Fibroblast of lung (primary cell): ENCODE measurements at places on chromosomes 3 and 15. TPM values are rescaled to one million over a fixed set of nuclear protein-coding genes. Genes with fewer than 3 reads are reported as not detected.

Gene TMEM108
- polyA plus RNA-seq: 0.10 and 0.27 TPM in 2 replicates

DNA sequence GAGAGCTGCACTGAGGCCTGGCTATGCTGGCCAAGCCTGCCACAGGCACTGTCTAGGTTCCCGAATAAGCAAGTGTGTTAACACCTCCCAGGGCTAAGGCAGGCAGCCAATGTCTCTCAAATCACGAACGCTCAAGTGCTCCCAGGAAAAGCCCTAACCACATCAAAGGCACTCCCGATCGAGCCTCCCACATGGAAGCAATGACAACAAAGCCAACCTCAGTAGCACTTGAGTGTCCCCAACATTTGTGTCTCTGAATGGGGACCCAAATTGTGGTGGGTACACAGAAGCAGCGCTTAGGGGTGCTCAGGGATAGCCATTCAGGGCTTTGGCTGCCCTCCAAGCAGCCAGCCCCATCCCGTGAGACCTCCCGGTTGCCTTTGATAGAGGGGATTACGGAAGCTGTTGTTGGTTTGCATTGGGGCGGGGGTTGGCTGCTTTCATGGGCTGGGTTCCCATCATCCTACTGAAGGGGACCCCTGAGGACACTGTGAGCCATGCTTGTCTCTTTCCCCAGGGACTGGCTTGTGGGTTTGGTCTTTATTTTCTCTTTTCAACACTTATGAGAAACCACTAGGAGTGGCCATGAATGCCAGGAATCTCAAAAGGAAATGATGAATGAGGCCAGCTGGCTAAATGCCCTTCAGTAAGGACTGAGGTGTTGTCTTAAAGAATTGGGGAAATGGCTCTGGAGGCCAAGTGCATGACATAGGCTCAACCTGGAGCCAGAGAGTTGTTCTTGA lies 234.1 kb upstream of the FEZF2 start:
- peak; percentile 59 for DNase-seq

DNA sequence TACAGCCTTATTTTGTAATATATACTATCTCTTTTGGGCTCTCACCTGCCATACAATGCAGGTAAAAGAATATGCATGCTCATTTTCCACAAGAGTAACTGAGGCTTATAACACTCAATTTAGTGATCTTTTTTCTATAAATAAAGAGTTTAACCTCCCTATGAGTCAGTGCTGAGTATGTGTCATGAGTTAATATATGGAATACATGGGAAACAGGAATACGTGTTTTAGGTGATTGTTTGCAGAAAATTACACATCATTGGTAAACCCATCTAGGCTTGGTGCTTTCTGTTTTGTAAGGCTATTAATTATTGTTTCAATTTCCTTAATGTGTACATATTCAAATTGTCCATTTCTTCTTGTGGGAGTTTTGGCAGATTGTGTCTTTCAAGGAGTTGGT lies 411.3 kb downstream of the GRM7 start:
- no peak for DNase-seq

GRCh38 chr3:134384963-134385362 lies 10.7 kb upstream of the AMOTL2 start:
- no peak for DNase-seq

DNA sequence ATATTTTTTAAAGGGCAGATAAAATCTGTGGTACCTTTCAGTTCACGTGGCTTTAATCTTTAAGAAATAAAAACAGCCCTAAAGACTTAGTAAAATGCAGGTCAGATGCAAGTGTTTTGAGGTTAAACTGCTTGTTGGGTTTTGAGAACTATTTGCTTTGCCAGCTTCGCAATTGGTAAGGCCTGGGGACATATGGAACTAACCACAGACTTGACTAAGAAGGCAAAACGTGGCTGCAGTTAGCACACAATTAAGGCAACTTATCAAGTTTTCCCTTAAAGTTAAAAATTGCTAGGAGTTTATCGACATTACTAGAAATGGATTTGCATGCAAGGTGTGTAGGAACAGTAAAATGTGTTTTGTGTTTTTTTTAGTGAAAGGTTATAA lies 206.9 kb downstream of the ZNF385D start:
- peak; percentile 19 for DNase-seq

- no peak for DNase-seq
Observed at GRCh38 chr15:31345606-31346366, 19.2 kb downstream of the KLF13 start.

DNA sequence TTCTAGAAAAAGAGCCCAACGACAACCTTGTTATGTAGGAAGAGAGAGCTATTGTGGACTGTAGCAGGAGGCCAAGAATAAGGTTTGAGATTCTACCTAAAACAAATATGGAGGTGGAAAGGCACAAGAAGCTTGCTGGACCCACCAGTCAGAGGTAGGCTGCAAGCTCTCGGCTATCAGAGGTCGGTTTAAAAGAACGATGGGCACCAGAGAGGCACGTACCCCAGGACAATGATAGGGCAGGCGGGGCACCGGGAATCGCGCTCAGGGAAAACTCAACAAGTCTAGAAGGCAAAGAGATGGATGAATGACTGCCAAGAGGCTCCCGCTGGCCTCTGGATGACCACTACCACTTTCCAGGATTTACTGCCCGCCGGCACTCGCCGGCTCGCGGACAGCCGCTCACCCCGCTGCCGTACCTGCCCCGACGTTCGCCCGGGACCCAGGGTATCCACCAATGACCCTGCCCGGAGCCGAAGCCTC lies 1.1 kb downstream of the HDGFL3 start:
- DNase-seq: peak; percentile 19

DNA sequence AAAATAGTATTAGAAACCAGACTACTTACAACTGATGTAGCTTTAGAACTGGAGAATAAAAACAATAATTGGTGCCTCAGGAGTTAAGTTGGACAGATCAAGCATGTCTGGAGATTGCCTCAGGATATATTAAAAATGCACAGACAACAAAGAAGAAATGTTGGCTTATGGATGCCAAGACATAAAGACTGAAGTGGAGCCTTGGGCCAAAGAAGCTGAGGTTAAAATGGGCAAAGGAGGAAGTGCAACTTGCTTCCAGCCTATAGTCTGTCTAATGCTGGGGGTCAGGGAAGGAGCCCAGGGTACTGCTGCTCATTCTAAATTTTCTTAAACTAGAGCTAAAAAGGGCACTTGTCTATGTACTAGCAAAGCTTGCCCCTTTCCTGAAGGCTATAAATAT lies 77.5 kb downstream of the ESYT3 start:
- DNase-seq: no peak
